ENCODE measurements at places on chromosomes 1 and 21. TPM values are rescaled to one million over a fixed set of nuclear protein-coding genes. Genes with fewer than 3 reads are reported as not detected.

DNA sequence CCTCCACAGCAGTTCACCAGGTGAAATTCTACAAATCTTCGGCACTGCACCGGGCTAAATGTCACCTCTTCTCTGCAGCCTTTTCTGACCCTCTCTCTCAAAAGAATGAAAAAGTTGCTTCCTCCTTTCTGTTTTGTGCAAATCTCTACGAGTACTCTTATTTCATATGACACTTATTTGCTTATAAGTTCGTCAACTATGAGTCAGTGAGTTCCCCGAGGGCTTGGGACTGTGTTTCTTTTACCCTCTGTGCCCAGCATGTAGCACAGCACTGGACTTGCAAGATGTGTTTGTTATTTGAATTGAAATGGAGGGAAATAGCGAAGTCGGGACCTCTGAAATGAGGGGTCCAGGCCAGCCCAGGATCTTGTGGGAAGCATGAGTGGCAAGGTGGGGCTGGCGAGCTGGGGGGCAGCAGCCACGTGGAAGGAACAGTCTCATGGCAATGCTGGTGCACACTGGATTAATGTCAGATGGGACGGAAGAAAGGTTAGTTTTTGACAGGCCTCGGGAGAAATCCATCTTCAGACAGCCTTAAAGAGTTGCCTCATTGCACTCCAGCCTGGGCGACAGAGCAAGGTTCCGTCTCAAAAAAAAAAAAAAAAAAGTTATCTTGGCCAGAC is 6.2 kb downstream of the SLC6A9 start:
- no peak for DNase-seq

DNA sequence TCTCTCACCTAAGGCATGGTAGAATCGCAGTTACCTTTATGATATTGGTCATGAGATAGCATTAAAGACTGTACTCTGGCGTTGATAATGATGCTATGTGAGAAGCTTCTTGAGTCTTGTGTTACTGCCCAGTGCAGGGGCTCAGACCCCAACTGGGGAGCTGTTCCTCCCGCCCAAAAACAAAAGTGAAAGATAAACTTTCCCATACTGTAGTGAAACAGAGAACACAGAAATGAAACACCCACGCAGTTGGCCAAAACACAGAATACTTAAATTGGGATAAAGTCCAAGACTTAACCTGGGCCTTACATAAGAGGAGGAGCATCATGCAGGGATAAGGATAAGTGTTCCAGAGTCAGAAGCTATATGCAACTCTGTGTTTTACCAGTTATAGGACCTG is 130.6 kb downstream of the HHIPL2 start:
- DNase-seq, result no peak

GRCh38 chr1:152752225-152752624 is 5.6 kb upstream of the KPRP start:
- no peak for DNase-seq

- no peak for DNase-seq
These were observed 210.3 kb downstream of the ASTN1 start for GRCh38 chr1:176954242-176954641.

DNA sequence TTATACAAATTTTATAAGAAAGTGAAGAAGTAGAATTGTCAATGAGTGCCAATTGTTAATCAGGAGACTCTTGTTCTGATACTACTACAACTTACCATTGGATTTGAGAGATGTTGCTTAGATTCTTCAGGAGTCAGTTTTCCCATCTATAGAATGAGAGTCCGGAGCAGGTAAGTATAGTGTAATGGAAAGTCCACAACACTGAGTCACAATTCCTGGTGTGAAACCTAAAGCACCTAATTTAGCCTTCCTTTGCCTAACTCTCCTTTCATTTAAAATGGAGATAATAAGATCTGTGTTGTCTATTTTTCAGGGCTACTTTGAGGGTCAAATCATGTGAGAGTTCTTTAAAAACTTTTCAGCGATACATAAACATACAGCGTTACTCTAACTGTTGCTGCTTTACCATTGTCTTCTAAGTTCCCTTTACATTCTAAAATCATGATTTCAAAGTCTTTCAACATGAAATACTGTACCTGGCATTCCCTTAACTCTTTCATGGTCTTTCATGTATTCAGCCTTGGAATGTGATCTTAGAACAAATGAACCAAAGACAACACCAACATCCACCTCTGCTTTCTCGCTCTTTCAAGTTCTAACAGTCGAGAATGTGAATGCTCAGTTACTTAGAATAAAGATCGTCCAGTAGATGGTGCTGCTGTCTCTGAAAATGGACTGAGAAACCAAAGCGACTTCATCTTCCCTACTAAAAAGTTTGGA is 90.9 kb downstream of the SLC30A10 start:
- DNase-seq, result peak; percentile 61

- no peak for DNase-seq
These were observed 42.1 kb upstream of the C8B start for GRCh38 chr1:57007948-57008347.

DNA sequence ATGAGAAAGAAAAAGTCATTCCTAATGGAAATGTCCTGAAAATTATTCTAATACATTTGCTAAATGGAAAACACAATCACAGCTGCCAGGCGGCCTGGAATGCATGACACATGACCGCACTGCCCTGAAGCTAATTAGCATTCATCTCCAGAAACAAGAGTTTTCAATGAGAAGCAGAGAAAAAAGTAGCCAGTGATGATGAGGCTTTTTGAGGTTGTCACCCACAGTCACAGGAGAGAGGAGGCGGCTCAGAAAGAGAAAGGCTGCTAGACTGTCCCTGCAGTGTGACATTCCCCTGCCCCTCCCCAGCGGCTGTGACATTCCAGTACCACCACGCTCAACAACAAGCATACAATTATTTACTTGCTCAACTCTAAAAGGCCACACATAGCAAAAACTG is 122.9 kb upstream of the KRTAP19-8 start:
- DNase-seq, result no peak

DNA sequence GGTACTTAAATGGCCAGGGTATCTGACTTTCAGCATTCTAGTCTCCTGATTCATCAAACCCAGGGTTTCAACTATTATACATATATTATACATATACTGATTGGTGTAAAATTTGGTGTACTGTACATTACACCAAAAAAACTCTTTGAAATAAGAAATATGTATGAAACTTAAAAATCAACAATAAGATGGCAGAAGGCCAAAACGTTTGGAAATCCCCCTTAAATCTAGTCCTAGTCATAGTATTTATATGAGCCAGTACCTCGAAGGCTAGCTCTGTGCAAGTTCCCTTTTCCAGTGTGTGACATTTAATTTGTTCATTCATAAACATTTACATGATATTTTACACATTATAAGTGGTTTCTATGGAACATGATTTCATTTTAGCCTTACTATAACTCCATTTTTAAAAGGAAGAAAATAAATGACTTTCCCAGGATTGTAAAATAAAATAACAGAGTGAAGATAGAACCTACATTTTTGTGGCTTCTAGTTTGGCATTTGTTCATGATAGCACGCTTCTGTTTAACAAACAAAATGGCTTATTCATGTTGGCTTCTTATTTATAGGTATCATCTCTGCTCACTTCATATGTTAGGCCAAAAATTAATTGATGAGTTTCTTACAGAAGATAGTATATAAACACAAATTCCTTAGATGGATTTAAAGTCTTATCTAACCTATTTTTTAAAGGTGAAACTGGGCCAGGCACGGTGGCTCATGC is 18.8 kb upstream of the ZNF281 start:
- DNase-seq, result no peak

GRCh38 chr1:18999359-18999758 is 42.9 kb upstream of the IFFO2 start:
- no peak for DNase-seq

GRCh38 chr1:86913399-86913895 is 479 bp downstream of the SELENOF start:
- DNase-seq, result peak; percentile 62

- DNase-seq, result no peak
These were observed 185.3 kb upstream of the POU3F1 start for GRCh38 chr1:38231941-38232340.

GRCh38 chr1:110816945-110817344 is 56.0 kb upstream of the CD53 start:
- no peak for DNase-seq

DNA sequence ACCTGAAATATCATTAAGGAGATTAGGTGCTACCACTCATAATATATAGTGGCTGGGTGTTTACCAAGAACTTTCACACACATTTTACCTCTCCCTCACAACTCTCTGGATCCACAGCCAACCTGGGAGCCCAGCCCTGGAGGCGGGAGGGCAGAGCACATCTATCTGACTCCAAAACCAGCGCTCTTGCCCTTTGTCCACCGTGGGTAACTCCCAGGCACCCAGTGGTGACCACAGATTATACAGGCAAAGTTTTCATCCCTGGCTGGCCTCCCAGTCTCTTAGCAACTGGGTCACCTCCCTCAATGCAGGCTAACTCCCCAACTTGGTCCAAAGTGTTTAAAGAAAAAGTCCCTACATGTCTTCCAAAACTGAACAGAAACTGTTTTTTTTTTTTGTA is 2.4 kb downstream of the PAQR7 start:
- no peak for DNase-seq

GRCh38 chr1:100009458-100009857 is 39.7 kb downstream of the SLC35A3 start:
- no peak for DNase-seq

- DNase-seq, result no peak
These were observed 71.4 kb downstream of the DDR2 start for GRCh38 chr1:162703708-162704107.

GRCh38 chr1:118958937-118959631 is 29.1 kb downstream of the TBX15 start:
- DNase-seq, result no peak

- no peak for DNase-seq
These were observed 111.3 kb downstream of the PATJ start for GRCh38 chr1:61853583-61853982.

CNN3 gene
- 373 TPM for total RNA-seq

MPZ gene
- total RNA-seq, result 293 TPM

C1orf115 gene
- 10.1 TPM for total RNA-seq

MPL gene
- 0.30 TPM for total RNA-seq

IL20 gene
- total RNA-seq, result not detected

TDRD10 gene
- total RNA-seq, result 1.4 TPM

AMIGO1 gene
- 18.9 TPM for total RNA-seq

EDARADD gene
- total RNA-seq, result 0.89 TPM
